K562 (cell line): ENCODE measurements at places on chromosomes 2 and 18.

- DNase-seq, result no peak
Observed at GRCh38 chr2:98737848-98738247, 6.9 kb upstream of the MGAT4A start.

DNA sequence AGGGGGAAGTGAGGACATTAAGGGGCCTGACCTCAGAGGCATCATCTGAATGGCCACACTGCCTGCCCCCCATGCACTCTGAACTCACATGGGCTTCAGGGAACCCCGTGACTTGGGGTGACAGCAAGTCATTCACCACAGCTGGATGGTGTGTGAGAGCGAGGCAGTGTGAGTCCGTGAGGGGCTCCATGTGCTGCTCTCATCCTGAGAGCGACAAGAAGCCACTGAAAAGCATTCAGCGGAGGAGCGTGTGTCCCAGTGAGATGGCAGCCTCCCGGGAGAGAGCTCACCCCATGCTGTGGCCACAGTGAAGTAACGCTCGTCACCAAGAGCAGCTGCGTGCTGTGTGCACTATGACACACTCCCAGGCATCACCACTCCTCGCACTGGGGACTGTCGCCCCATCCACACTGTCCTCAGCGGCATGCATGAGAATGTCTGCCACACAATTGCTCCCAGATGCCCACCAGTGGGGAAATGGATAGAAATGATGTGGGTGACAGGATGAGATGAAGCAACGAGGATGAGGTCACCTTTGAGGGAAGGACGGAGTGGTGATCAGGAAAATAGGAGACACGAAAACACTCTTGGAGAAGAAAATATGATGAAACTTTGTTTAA, 213.0 kb upstream of the RAB6C start:
- DNase-seq, result no peak

- no peak for DNase-seq
Observed at GRCh38 chr2:158052761-158053160, 48.9 kb upstream of the UPP2 start.

GRCh38 chr2:98895901-98896300, 40.1 kb downstream of the CRACDL start:
- no peak for DNase-seq

- DNase-seq, result no peak
Observed at GRCh38 chr2:44771522-44771921, 170.0 kb upstream of the SIX3 start.

DNA sequence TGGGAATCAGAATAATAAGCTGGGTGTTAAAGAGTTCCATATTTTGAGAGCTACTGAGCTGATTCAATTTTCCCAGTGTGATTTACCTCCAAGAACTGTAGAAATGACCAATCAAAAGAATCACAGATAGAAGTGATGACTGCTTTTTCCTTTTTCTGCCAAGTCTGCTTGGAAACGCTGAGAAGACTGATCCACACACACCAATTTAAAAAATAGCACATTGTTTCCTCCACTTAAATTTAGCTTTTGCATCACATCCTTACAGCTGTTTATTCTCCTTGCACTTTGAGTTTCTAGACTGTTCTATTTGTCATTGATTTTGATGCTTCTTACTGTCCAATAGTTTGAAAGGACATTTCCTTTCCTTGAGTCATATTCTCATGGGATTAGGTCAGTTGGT, 590.3 kb upstream of the CHAC2 start:
- no peak for DNase-seq

- DNase-seq, result no peak
Observed at GRCh38 chr18:49174478-49174877, 223.7 kb upstream of the SMAD7 start.

DNA sequence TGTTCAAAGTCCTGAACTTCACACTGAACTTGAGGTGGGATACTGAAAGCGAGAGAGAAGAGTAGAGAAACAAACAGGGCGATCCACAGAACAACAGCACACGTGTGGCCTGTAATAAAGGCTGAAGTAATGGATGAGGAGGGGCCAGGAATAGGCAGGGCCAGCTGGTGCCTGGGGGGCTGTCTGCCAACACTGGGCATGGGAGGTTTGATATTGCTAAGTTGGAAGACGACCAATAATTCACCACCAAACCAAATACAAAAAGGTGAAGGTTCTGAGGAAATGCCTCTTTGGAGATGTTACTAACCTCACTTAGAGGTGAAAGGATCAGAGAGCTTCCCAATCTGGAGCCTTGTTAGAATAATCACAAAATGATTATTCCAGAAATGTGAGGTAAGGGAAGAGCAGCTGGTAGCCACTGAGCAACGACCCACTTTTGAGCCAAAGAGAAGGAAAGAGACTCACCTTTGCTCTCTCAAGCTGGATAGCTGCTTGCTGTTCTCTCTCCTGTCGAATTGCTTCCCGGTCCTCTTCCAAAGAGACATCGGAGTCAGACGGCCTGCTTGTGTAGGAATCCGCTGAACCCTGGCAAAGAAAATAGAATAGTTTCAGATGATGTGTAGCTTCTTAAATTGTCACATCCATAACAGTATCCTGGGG, 54.7 kb upstream of the ARL5A start:
- DNase-seq, result no peak

DNA sequence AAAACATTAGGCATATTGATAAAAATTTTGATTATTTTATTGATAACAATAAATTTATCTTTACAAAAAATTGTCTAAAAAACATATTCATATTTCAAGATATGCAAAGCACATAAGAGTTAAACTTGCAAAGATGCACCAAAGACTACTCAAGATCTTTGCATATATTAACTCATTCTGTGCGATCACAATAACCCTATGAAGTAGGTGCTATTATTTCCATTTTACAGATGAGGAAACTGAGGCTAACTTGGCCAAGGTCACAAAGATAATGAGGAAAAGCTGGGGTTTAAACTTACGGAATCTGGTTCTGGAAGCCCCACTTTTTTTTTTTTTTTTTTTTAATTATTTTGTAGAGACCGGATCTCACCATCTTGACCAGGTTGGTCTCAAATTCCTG, 94.4 kb upstream of the SERTAD2 start:
- DNase-seq, result no peak
